ENCODE measurements at places on chromosomes 3 and 15. TPM values are rescaled to one million over a fixed set of nuclear protein-coding genes. Genes with fewer than 3 reads are reported as not detected.

CHRNA3 gene
- not detected for total RNA-seq

AHSG gene
- total RNA-seq: not detected

CISH gene
- total RNA-seq: 0.44 TPM

SUSD5 gene
- total RNA-seq: 9.3 TPM

PIGX gene
- total RNA-seq: 24.4 TPM

BSN gene
- under 0.01 TPM for total RNA-seq

PLCB2 gene
- total RNA-seq: 0.16 TPM

RBP2 gene
- not detected for total RNA-seq

REC114 gene
- not detected for total RNA-seq

TGM4 gene
- not detected for total RNA-seq

DNAJC13 gene
- 53.9 TPM for total RNA-seq

LMCD1 gene
- 20.6 TPM for total RNA-seq

EAF2 gene
- total RNA-seq: 1.1 TPM

Measured in bladder microvascular endothelial cell (primary cell).